ENCODE measurements at places on chromosomes 2 and 18.

GRCh38 chr2:199847181-199847864 is 3.7 kb downstream of the FTCDNL1 start:
- DNase-seq = no peak

GRCh38 chr2:213296270-213296669 is 12.0 kb downstream of the SPAG16 start:
- DNase-seq = no peak

GRCh38 chr2:112152476-112153178 is 14.4 kb downstream of the FBLN7 start:
- no peak for DNase-seq

GRCh38 chr2:203453858-203454451 is 81.1 kb downstream of the RAPH1 start:
- no peak for DNase-seq

DNA sequence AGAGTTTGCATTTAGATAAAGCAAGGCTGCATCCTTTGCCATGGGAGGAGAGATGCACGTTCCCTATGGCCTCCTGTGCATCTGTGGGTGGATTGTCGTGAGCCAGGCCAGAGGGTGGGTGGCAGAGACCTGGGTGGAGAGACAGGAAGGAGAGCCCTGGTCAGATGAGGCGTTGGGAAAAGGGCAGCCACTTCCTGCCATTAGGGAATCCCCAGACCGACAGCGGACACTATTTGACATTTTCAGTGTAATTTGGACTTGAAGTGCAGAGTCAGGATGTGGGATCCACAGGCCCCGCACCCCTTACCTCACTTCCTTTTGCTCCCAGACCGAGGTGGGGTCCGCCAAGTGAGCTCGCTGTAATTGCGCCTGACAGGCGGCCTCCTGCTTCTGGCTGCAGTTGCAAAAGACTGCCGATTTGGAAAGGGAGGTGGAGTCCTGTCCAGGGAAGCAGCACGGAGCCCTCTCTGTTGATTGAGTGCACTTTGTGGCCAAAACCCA is 150.0 kb downstream of the DYSF start:
- DNase-seq = no peak

DNA sequence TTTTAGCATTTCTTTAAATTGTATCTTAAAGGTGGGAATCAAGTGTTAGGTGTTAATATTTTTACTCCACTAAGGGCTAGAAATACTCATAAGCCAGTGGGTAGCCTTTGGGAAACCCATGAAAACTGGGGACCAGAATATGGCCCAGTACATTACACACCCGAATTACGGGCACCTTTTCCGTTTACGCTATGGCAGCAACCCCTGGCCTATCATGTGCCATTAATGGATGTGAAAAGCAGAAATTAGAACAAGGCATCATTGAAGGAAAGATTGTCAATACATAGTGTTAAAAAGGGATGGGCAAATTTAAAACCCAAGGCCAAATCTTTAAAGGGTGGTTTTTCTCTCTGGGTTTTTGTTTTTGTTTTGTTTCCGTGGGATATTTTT is 781 bp downstream of the FARP2 start:
- DNase-seq = no peak

GRCh38 chr18:13688191-13689136 is 37.9 kb downstream of the FAM210A start:
- DNase-seq = peak; percentile 30

DNA sequence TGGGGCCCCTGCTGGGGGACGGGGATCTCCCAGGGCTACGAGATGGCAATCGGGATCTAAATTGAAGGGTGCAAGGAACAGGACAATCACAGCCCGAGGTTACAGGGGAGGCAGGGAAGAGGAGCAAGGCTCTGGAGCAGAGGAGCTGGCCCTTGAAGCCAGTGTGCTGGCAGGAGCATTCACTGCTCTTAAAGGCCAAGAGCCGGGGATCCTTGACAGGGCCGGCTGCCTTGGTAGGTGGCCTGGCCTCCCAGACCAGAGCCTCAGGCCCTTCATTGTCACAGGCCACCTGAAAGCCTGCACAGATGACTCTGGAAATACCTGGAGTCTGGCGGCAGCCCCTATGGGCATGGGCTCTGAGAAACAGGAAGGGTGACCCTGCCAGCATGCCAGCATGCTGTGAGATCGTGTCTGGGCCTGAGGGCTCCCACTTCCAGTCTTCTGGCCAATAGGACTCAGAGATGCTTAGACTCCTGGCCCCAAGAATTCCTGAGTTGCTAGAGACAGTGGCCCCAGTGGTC is 38.7 kb downstream of the PDIA6 start:
- no peak for DNase-seq

DNA sequence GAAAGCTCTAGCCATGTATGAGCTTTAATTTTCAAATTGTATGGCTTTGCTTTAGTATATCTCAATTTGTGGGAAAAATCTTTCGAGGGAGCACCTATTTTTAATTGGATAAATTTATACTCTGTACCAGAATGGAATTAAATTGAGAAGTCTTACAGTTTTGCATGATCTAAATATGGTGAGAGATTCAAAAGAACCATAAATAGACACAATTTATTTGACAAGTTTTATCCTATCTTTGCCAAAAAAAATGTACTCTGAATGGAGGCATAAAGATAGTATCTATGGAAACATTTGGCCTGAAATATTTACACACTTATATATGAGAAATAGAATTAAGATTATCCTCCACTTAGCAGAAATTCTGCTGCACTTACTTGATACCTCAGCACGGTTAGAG is 238.4 kb downstream of the NDUFA10 start:
- no peak for DNase-seq

DNA sequence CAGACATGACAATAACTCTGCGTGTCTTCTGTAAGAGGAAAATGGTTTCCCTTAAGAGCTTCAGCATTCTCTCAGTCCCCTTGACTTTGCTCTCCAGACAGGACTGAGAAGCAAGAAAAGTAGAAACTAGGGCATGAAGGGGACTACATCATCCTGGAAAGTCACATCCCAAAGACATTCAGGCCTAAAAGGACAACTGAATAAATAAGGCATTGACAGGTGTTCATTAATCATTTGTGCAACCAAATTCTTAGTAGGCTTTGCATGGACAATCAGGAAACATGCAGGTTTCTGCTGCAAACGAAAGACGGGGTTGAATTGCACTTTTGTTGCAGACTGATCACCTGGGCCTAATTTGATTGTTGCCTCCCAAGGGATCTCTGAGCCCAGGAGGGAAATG is 1.2 kb upstream of the SGPP2 start:
- DNase-seq = no peak

DNA sequence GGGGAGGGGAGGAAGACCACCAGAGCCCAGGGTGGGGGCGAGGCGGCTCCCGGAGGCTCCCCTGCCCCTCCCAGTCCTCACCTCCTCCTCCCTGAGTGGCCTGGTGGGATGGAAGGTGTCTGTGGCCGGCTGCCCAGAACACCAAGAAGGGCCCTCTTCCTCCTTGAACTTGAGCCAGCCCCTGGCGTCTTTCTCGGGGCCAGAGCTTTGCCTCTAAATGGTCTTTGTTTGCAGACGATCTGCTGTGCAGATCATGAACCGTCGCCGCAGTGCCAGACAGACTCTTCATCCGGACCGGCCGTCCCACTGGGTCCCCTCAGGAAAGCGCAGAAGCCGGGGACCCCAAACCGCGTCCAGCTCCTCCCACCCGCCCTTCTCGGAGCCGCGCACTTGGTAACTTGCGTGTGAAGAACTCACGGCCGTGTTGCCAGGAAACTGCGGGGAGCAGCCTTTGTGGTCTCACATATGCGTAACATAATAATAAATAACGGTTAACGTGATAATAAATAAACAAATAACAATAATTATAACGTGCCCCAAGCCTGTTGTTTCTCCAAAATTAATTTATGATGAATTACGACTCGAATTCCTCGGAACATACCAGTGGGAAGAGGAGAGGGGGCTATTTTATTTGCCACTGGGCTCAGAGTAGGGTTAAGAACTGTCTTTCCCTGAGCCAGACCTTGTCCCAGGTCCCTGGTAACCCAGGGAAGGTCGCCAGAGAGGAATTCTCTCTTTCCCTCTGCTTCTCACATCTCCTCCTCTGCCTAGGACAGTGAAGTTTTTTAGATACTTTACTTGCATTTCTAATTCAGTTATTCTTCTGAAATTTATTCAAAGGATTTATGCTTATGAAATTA is 41.0 kb downstream of the PTGR3 start:
- no peak for DNase-seq

DNA sequence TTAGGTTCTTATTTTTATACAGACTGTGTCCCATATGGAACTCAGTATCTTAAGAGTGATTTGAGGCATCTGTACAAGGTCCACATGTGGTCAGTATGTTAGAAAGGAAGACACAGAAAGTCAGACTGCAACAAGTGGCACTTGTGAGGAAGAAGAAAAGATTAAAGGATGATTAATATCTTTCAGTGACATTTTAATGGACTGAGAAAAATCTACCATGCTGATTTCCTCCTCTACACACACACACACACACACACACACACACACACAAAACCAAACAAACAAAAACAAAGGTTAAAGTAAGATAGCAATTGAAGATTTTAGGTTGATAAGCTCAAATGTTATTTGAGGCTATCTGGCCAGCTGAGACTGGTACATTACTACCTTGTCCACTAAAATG is 94.5 kb upstream of the CHRNA1 start:
- no peak for DNase-seq

DNA sequence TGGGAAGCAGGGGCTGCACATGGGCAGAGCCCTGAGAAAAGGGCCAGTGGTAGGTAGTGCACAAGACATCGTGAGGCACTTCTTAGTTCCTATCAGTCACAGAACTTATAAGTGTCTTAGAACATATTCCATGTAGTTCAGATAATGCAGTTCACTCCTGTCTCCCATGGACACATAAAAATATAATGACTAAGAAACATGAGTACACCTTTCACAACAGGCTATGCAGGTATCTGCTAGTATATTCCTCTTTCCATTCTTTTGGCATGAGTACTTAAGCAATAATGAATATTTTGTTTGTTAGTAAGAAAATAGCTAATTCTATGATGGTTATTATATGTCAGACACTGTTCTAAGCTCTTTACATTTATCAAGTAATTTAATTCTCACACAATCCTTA is 808.4 kb downstream of the BCL11A start:
- DNase-seq = no peak
